ENCODE measurements at places on chromosomes 7 and 10.

- DNase-seq = no peak
Measured at GRCh38 chr10:131020775-131021174, 290.7 kb downstream of the TCERG1L start.

DNA sequence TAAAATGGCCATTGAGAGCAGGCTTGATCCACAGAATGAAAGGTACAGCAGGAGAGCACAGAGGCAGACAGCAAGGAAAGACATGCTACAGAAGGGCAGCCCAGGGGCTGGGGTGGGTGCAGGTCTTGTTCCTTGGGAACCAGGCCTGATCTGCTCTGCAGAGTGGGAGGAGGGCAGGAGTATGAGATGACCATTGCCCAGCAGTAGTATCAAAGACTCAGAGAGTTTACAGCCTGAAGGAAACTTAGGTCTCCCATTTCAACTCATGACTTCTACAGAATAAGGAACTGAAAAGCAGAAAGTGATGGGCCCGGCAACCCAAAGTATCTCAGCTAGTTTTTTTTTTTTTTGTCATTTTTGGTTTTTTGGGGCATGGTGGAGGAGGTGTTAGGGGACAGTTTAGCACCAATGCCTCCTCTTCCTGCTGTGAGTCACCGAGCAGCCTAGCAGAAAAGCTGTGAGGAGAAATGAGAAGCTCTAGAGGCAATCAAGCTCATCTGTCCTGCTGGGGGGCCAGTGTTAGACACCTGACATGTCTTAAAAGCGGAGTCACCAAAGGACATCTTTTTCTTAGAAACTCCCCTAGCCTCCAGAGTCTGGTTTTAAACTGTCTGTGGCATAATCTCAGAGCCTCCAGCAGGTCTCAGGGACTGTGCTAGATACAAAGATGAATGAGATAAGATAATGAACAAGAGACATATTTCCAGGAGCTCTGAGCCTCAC lies 34.3 kb upstream of the HERPUD2 start:
- DNase-seq = peak; percentile 52

DNA sequence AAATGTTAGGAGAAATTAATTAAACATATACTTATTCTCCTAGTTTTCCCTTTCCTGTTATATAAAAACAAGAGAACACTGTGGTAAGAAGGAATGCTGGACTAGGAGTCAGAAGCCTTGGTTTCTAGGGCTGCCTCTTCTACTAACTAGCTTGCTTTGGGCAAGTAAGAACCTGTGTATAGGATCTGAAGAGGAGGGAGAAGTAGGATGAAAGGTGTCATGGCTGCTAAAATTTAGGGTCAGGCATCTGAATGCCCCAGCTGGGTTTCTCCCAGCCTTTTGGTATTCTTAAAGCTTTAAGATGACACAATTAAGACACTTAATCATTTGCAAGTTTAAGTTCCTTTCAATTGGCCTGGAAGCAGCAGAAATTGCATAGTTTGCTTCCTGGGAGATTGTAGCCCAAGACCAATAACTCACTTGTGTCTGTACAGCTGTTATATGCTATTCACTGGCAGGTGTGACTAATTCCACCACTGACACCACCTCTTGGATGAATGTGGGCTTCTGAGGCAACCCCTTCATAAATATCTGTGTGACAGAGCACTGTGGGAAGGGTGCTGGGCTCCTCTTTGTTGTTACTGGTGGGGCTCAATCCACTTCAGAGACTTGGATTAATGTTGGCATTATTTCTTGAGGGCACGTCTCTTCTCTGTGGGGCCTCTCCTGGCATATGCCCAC lies 137.2 kb downstream of the LRMDA start:
- no peak for DNase-seq

- no peak for DNase-seq
Measured at GRCh38 chr7:117273814-117274225, 49.0 kb downstream of the WNT2 start.

DNA sequence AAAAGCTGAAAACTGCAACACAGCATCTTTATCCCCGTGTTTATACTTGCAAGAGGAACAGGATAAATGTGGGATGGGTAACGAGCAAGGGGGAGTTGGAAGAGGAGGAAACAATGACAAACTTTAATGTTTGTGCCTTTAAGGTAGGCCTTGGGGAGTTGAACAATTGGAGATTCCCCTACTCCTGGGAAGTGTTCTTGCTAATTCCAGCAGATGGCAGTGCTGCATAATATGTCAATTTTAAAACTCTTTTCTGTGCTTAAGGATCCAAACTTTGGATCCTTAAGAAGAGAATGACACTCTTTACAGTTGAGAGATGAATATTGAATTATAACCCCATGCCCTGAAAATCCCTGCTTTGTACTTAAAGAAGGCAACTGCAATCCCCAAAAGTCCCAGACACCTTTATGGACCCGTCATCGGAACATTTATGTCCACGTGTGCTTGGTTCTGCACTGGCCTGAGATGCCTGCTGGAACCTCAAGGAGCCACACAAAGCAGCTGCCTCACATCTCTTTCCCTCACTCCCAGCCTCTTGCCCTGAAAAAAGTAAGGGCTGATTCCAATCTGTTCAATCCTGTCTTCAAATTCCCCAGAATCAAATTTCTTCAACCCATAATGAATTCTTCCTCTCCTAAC lies 12.0 kb downstream of the IFIT5 start:
- no peak for DNase-seq

DNA sequence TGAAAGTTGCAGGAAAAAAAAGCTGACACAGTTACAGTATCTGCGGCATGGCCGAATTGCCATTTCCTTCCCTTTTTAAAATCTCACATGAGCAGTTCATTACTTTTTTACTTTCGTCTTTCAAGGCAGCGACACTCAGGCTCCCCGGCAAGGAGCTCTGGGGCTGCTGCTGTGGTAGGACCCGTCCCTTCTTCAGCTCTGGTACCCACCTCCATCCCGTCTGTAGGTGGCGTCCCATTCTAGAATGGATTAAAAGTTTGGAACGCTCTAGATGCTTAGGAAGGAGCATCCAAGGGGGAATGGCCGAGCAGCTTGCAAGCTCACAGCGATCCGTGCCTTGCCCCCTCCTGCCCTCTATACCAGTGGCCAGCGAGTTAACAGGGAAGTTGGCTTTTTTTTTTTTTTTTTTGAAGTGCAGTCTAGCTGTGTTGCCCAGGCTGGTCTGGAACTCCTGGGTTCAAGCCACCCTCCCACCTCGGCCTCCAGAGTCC lies 22.8 kb upstream of the TTYH3 start:
- peak; percentile 38 for DNase-seq

- DNase-seq = no peak
Measured at GRCh38 chr7:77288676-77289320, 89.2 kb upstream of the FGL2 start.

DNA sequence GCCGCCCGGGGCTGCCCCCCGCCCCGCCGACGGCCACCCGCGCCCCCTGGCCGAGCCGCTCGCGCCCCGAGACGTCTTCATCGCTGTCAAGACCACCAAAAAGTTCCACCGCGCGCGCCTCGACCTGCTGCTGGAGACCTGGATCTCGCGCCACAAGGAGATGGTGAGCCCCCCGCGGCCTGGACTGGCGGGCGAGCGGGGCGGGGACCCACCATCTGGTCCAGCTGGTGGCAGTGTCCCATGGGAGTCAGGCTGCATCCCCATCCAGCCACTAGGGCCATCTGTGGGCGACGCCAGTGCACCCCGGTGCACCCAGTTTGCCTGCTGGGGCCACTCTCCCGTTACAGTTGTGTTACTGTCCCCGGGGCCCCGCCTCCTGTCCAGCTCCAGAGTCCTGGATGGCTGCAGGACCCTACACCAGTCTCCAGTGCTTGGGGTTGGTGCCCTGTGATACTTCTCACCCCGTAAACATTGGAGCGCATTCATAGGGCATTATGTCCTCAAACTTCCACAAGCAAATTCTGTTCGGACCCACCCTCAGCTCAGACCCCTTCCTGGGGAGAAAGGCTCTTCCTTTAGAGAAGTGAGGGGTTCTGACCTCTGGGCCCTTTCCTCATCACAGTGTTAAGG lies 672 bp downstream of the LFNG start:
- DNase-seq = peak; percentile 54

- no peak for DNase-seq
Measured at GRCh38 chr7:80859272-80859970, 59.4 kb downstream of the SEMA3C start.

GRCh38 chr7:112097524-112097923 lies 108.7 kb downstream of the DOCK4 start:
- DNase-seq = no peak

DNA sequence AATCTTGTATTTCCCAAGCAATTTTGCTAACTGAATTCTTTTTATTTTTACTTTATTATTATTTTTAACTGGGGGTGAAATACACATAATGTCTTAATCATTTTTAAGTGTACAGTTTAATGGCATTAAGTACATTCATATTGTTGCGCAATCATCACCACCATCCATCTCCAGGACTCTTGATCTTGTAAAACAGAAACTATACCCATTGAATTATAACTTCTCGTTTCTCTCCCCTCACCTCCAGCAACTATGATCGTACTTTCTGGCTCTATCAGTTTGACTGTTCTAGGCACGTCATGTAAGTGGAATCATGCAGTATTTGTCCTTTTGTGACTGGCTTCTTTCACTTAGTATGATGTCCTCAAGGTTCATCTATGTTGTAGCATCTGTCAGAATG lies 108.8 kb downstream of the ARL5B start:
- no peak for DNase-seq

GRCh38 chr7:154791611-154792010 lies 211.3 kb downstream of the PAXIP1 start:
- no peak for DNase-seq

DNA sequence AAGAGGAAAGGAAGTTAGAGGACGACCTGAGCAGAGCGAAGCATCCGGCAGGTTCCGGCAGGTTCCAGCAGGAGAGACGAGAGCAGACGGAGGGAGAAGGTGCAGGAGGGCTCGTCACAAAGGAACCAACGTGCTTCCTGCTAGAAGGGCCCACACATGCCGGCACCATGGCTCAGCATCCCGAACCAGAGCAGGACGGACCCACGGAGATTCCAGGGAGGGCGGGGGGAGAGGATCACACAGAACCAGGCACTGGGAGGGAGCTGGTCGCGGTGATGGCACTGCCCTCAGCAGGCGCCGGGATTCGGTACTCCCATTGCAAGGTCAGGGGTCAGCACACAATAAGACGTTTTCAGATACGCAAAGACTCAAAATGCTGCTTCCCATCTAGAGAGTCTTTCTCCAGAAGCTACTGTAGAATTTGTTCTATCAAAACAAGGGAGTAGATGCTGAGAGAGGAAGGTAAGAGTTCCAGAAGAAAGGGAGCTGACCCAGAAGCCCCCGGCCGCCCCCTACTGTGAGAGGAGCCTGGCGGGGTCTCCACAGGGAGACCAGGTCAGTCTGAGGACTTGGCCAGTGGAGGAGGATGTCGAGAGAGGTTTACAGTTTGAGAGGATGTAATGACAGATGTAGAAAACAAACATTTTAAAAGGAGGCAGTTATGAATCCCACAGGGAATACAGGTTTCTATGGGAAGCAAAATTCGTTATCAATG lies 23.6 kb upstream of the PWWP2B start:
- DNase-seq = no peak

DNA sequence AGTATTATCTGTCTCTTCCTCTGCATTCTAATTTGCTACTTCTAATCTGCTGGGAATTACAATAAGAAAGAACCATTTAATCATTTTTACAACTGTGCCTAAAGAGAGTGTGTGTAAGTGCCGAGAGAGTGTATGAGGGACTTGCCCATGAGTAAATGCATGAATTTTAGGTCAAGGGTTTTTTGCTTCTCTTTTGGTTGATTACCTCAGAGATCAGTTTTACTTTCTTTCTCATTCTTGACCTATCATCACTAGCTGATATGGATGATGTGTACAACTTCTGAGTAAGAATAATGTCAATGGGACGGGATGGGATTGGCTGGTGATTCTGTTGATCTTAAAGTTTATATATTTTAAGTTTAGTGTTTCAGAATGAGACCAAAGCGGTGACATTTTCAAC lies 47.8 kb downstream of the IKZF1 start:
- peak; percentile 42 for DNase-seq

DNA sequence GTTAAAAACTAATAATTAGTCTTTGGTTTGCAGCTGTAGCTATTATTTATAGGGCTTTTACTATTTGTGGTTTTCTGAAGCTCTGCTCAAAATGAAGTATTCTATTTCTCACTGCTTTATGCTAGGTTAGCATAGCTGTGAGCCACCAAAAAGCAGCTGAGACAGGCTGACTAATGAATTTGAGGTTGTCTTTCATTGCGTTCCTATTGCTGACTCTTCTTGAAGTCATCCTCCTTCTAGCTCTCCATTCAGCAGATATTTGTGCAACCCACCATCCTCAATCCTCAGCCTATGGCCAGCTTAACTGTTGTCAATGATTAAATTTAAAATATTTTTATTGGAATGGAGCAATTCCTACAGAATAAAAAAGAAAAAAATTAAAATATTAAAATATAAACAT lies 2.1 kb upstream of the RALA start:
- DNase-seq = no peak

- peak; percentile 66 for DNase-seq
Measured at GRCh38 chr10:73810735-73811465, 498 bp downstream of the NDST2 start.

DNA sequence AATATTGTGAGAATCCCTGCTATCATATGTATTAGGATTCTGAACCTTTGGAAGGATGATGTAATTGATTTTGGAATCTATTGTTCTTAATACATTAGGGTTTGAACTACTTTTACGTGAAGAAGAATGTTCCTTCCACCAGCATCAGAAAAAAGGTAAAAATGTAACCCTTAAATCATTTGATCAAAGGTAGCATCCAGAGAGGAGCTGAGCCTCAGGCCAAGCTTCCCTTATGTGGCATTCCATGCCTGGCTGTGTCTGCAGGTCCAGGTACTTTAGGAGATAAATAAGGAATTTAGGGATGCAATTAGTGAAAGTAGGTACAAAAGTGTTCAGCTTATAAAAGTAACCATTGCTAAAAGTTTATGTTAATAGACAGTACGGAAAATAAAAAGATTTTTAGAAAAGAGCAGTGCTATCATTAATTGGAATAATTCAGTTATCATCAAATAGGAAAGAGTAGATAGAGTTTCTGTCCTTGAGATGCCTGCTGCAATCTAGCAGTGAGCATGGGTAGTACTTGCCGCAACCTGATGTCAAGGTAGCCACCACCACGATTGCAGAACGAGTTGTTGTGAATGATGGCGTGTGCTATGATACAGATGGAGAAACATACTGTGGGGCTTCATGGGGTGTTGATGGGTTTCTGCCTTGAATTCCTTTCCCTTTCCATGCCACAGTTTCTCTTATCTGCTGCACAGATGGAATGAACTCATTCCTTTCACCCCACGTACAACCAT lies 228.8 kb downstream of the GATA3 start:
- no peak for DNase-seq

DNA sequence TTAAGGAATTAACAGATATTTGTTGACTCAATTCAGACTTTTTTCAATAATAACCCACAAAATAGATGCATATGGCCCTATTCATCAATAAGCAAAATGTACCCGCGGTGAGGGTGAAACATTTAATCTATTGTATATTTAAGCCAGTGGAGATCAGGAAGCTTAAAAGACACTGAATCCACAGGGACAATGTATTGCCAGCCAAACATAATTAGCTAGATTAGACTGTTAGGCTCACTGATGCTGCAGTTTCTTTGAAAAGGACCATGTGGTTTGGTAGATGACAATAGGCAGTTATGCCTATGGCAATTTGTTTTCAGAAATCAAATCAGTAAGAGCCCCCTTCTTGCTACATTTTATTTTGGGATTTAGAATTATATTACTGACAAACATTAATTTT lies 87.3 kb upstream of the PLXDC2 start:
- DNase-seq = no peak

- DNase-seq = no peak
Measured at GRCh38 chr7:27088002-27088922, 7.5 kb downstream of the HOXA1 start.
